ENCODE measurements at places on chromosomes 12 and 14. TPM values are rescaled to one million over a fixed set of nuclear protein-coding genes. Genes with fewer than 3 reads are reported as not detected.

- DNase-seq, result no peak
Observed at GRCh38 chr12:2836574-2836973, 1.7 kb upstream of the NRIP2 start.

- no peak for DNase-seq
Observed at GRCh38 chr12:40103043-40103442, 2.8 kb downstream of the SLC2A13 start.

DNA sequence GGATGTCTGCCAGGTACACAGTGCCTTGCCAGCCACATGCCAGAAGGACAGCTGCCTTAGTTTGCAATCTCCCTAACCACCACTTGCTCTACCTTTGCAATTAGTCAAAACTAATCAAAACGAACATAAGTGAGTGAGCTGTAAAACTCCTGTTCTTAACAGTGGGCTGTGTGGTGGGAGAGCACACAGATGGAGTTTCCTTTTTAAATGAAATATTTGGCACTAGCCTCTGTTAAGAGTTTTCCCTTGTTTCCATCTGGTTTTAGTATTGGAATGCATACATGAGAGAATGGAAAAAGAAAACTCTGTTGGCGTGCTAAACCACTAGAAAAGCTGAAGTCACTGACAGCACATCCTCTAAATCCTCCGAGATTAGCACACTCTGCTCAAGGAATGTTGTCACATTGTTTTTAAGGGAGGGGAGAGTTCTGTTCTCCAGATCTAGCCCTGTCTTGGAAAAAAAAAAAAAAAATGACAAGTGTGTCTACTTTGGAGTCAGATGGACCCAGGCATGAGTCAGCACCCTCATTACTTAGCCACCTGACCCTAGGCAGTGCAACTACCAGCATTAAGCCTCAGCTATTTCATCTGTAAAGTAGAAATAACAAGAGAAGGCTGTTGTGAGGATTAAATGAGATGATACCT lies 83.9 kb downstream of the STXBP6 start:
- DNase-seq, result peak; percentile 87

DNA sequence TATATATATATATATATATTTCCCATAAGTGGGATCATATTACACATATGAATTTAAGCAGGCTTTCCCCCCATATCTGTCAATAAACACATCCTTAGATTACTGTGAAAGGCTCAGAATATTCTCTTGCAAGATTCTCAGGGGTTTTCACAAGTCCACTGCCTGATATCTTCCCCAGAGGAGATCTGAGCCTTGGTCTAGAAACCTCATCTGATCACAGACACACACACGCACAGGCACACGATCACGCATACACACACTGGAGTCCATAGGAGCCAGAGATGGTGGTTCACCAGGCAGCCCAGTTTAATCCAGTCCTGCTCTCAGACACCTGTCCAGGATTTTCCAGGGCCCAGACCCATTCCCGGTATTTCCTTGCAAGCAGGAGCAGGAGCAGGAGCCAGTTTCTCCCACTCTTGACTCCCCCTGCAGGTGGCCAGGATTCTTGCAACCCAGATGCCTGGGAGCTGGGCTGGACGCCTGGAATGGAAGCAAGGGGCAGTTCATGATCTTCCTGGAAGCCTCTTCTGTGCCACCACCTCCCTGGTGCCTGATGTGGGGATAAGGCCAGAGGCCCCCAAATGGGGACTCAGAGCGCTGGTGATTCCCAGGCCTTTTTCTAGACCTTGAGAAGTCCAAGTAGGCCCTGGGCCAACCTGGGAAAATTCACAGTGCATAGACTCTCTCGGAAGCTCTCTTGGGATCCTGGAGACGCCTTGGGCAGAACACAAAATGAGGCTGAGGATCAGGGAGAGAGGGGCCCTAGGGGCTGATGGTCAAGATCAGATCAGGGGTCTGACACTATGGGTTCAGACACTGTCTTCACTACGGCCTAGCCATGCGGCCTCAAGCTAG lies 16.5 kb upstream of the KRT78 start:
- DNase-seq, result peak; percentile 78

Gene RNASE7
- not detected for total RNA-seq

GRCh38 chr12:6829536-6830220 lies 1.5 kb downstream of the P3H3 start:
- no peak for DNase-seq

Gene RNASE3
- total RNA-seq, result not detected

Gene GCN1
- total RNA-seq, result 112 TPM

- DNase-seq, result no peak
Observed at GRCh38 chr12:119385659-119386058, 51.1 kb downstream of the CCDC60 start.

- DNase-seq, result no peak
Observed at GRCh38 chr14:94764573-94764972, 5.3 kb downstream of the GSC start.

GRCh38 chr14:81485372-81485771 lies 48.3 kb downstream of the SEL1L start:
- DNase-seq, result no peak

Gene CYP46A1
- total RNA-seq, result not detected

DNA sequence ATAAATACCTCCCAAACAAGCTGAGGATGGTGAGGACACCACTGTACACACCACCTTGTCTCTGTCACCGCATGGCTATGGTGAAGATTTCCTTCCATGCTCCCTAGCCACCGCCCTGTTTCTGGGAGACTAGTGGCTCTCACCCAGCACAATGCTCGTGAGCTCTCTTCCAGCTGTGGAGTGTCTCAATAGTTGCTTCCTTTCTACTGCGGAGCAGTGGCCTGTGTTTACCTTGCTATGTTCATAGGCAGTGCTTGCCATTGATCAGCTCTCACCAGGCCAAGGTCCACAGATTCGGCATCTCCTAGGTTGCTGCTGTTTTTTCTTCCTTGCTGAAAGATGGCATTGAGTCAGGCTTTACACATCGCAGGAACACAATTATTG lies 313.6 kb upstream of the RTL1 start:
- DNase-seq, result no peak

Gene CHST11
- 54.3 TPM for total RNA-seq

Data from HT1080 (cell line).